ENCODE measurements at places on chromosomes 6 and 20.

DNA sequence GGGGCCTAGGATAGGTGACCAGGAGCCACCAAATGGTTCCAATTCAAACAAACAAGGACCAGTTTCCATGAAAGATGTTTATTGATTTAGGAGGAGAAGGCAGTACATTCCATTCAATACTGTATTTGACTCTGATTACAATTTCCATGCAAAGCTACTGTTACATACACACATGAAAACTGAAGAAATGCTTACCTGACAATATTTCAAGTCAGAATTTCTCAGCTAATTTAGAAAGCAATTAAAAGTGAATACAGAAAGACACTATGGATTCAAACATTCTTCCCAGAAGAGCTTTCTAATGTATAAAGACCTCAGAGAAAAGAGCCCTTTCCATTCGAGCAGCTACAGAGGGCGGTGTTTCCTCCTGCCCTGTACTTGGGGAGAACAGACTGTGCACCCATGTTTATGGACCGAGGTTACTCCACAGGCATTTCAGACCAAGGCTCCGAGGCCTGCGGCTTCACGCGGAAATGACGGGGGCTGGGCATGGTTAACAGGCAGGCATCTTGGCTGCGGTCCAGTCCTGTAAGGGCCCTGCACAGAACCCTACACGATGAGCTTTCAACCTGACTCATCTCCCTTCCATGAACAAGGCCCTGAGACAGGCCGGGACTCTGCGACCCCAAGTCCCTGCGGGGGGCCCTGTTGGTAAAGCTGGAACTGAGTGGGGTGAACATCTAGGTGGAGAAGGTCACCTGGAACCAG, 25.7 kb upstream of the TCFL5 start:
- DNase-seq, result peak; percentile 84

DNA sequence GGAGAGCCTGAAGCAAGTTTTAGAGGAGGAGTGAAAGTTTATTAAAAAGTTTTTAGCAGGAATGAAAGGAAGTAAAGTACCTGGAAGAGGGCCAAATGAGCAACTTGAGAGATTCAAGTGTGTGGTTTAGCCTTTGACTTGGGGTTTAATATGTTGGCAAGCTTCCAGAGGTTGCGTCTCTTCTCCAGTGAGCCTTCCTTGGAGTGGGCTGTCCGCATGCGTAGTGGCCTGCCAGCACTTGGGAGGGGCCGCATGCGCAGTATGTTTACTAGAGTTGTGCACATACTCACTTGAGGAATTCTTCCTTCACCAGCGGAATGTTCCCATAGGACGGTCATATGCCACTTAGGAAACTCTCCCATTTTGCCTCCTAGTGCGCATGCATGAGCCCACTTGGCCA, 235.2 kb downstream of the ALDH8A1 start:
- no peak for DNase-seq

DNA sequence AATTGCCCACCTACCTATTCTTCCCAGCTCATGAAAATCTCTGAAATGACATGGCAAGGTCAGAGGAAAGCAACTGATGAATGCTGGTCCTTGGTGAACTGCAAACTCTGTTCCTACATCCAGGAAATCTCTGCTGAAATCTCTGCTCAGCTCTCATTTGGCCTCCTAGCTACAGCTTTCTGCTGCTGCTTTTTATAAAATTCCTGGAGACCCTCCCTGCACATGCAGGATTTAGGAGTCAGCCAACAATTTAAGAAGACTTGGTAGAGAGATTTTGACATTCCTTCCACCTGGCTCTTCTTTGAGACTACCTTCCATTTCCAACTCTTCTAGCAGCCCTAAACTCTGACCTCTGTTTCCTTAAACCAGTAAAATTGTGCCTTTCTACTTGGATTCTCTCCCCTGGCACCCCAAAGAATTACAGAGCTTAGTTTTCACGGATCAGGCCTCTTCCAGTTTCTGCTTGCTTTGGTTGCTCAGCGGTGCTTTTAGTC, 55.5 kb downstream of the PDE7B start:
- no peak for DNase-seq

DNA sequence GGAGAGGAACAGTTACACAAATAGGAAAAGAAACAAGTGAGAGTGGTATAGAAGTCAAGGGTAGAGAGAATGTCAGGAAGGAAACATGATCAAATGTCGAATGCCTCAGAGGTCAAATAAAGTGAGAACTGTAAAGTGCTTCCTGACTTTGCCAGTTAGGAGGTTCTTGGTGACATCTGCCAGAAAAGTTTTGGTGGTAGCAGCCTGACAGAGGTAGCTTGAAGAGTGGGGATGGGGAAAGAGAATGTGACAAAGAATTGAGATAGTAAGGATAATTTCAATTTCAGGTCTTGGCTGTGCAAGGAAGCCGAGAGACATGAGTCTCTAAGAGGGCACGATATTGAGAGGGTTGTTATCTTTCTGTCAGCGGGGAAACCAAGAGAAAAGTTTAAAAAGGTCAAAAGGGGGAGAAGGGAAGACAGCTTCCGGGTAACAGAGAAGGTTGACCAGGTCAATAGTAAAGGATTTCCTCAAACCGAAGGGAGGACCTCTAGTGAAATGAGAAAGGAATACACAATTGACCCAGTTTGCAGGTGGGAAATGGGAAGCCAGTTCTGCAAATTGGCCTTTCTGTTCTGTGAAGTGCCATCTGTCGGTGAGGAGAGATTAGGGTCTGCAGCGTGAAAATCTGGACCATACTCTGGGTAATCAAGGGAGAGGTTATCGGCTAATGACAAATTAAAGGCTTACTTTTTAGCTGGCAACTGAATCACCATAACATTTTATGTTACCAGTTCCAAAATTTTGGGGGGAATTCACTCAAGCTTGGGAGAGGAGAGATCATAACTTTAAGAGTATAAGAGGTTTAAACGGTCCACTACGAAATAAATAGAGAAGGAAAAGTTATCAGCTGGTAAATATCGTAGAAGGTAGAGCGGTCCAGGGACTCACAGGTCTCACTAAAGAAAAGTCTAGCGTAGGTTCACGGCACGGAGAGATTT, 973 bp upstream of the BRD2 start:
- DNase-seq, result peak; percentile 57

GRCh38 chr6:128567029-128567428, 46.6 kb upstream of the PTPRK start:
- DNase-seq, result no peak

DNA sequence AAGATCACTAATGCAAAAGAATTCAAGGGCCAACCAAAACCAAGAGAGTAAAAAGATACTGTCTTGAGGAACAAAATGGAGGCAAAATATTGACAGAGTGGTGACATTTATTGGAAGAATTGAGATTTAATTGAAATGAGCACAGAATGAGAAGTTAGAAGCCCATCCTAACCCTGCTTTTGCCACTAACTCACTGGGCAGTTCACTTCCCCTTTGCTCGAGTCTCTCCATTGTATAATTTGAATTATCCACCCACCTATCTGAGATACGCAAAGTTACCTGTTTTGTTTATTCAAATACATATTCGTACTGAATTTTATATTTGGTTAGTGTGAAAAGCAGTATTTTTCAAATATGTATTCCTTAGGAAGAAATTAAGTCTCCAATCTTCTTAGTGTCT, 204.5 kb upstream of the PRDM1 start:
- DNase-seq, result no peak

GRCh38 chr20:18722371-18722770, 91.2 kb upstream of the SCP2D1 start:
- no peak for DNase-seq

- no peak for DNase-seq
These were observed 1.9 kb downstream of the TAB2 start for GRCh38 chr6:149319422-149319821.

DNA sequence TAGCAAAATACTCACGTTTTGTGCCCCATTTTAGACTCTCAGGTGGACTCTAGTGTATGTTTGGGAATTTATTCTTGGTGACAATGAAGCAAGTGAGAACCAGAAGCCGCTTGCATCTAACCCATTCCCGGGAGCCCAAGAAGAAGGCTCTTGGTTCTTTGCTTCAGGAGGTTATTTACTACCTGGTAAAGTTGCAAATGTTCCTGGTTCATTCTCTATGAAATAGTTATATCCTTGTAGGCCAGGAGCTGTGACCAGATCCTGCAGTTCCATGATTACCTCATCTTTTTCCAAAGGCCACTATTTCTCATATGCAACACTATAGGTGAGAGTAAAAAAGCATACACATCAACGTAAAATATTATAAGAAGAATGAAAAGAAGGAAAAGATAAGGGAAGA, 60.9 kb upstream of the FABP7 start:
- no peak for DNase-seq

- DNase-seq, result no peak
These were observed 9.1 kb downstream of the BCL2L1 start for GRCh38 chr20:31713312-31714273.

- no peak for DNase-seq
These were observed 67.3 kb upstream of the DDR1 start for GRCh38 chr6:30816791-30817739.

GRCh38 chr6:131524695-131525336, 48.2 kb upstream of the ARG1 start:
- no peak for DNase-seq

DNA sequence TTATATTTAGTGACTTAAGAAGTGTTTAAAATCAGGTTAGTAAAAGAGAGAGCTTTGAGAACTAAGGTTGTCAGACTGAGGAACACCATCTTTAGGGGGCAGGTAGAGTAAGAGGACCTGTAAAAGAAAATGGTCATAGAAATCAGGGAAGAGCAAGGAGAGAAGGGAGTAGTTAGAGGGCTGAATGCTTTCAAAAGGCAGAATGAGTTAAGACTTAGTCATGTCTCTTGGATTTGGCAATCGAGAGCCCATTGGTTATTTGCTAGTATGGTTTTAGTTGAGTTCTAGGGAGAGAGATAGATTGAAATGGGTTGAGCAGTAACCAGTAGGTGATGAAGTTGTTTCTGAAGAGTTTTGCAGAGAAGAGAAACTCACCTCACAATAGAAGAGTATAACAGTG, 51.1 kb downstream of the RALGAPB start:
- no peak for DNase-seq

DNA sequence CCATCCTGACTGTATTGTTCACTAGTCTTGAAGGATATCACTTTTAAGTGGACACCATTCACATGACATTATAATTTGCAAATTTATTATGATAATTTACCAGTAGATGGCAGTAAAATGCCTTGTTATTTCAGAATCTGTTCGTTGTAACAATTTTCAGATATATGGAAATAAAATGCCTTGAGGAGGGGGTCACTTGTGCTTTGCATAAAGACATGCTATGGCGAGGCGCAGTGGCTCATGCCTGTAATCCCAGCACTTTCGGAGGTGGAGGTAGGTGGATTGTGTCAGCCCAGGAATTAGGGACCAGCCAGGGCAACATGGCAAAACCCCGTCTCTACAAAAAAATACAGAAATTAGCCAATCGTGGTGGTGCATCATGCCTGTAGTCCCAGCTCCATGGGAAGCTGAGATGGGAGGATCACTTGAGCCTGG, 9.0 kb upstream of the NCOA6 start:
- no peak for DNase-seq

GRCh38 chr6:118665011-118665410, 13.6 kb upstream of the CEP85L start:
- no peak for DNase-seq

DNA sequence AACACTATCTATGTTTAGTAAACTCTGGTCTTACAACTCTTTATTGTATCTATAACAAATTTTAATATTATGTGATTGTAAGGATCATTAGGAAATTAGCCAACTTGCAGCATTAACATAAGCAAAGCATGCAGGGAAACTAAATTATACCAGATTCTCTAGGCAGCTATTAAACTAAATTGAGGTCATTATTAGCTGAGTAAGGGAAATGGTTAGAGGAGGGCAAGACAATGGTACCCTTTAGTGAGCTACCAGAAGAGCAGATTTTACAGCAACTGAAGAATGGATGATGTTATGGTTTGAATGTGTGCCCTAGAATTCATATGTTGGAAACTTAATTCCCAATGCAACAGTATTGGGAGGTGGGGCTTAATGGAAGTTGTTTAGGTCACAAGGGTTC, 79.1 kb downstream of the SMPDL3A start:
- no peak for DNase-seq

DNA sequence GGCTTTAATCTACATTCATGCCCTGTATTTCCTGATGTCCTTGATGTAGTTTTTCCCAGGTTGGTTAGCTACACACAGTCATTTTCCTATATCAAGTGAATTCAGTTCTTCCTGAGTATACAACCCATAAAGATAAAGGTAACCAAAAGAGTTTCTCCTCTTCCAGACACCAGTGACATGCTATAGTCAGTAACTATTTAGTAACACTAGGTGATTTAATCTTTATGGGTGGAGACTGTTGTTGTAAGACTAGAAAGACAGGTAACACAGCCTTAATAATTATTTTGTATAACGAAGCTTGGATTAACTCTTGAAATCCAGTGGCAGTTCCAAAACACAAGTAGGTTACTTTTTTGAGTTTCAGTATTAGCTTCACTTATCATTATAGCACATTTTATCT, 17.6 kb downstream of the MCUR1 start:
- no peak for DNase-seq

- no peak for DNase-seq
These were observed 17.6 kb downstream of the HLA-DOB start for GRCh38 chr6:32799168-32799567.

- no peak for DNase-seq
These were observed 76.6 kb upstream of the STXBP5 start for GRCh38 chr6:147127587-147127986.

- DNase-seq, result no peak
These were observed 1.2 kb downstream of the ACSS1 start for GRCh38 chr20:25056690-25057233.

GRCh38 chr6:140546640-140547039, 1172.2 kb upstream of the CITED2 start:
- no peak for DNase-seq

GRCh38 chr6:150897400-150897943, 32.0 kb downstream of the MTHFD1L start:
- no peak for DNase-seq

GRCh38 chr6:104322841-104323240, 536.9 kb downstream of the HACE1 start:
- DNase-seq, result no peak

DNA sequence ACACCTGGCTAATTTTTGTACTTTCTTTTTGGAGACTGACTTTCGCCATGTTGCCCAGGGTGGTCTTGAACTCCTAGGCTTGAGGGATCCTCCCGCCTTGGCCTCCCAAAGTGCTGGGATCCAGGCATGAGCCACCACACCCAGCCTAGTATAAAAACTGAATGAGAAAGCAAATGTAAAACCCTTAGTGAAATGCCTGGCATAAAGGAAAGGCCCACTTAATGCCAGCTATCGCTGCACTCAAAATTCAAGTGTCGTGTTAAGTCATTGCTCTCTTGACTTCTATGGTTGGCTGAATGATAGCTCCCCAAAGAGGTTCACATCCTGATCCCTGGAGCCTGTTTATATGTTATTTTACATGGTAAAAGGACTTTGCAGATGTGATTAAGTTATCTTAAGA, 54.4 kb upstream of the PNRC1 start:
- DNase-seq, result no peak

GRCh38 chr20:42530855-42531448, 658.8 kb downstream of the PTPRT start:
- peak; percentile 55 for DNase-seq
